ENCODE measurements at places on chromosomes 2 and 18. TPM values are rescaled to one million over a fixed set of nuclear protein-coding genes. Genes with fewer than 3 reads are reported as not detected.

- DNase-seq: no peak
Observed at GRCh38 chr18:57749604-57749970, 53.5 kb downstream of the ATP8B1 start.

- DNase-seq: no peak
Observed at GRCh38 chr2:77520641-77521547, 1.3 kb downstream of the LRRTM4 start.

DNA sequence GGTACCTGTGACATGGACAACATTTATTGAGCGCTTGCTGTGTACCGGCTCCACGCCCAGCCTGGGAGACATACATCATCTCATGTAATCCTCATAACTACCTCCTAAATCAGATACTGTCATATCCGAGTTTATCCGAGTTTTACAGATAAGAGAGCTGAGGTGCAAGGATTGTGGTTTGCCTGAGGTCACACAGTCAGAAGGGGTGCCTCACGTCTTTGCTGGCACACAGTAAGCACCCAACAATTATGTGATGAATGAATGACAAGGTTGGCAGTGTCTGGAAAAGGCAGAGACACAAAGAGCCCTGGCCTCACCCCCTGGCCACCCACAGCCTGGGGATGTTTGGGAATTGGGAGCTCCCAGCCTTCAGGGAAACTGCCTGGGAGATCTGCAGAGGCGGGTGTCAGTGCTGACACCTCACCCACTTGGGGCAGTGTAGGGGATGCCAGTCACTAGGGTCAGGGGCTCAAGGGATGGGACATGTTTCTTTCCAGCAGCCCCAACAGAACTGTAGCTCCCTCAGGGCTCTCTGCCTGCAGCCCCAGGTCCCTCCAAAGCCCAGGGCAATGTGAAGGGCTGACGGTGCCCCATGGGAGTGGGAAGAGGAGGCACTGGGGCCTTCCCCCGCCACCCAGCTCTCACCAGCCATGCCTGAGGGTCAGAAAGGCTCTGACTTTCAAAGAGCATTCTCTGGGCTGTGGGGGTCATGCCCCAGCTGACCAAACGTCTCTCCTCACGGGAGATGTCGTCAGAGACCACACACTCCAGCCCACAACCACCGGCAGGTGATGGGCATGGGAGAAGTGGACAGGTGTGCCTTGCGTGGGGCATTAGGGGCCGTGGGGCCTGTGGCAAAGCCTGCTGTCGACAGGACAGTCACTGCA lies 157.5 kb downstream of the ZFP36L2 start:
- DNase-seq: no peak

Gene MYOM1
- total RNA-seq: 611 TPM

Gene LYG1
- 0.57 TPM for total RNA-seq

DNA sequence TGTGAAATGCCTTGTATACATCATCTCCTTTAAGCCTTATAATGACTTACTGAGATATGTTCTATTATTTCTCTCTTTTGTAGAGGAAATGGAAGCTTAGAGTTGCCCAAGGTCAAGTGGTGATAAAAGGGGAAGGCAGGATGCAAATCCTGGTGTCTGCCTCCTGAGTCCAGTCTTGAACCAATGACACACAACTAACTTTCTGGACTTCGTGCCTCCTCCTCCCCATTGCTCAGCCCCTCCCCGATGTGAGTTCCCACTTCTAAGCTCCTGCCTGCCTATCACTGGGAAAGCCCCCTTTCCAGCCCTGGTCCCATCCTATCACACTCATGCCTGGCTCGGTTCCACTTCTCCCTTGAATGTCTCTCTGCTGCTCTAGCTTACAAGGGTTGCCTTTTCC lies 6.9 kb upstream of the CTIF start:
- DNase-seq: no peak

DNA sequence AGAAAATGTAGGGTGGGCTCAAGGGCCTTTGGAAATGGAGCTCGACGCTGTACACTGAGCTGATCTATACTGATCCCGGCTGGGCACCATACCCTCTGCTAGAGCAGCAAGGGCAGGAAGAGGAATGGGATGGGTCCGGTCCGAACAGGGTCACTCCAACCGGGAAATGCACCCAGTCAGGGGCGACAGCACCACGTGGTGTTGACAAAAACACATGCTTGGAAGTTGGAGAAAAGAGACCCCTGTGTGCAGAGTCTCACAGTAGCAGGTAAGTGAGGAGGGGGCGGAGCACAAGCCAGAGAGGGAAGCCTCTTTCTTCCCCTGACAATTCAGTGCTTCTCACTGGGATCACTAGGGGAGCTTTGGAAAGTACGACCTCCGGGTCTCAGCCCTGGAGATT lies 84.1 kb upstream of the ASB18 start:
- DNase-seq: no peak

Gene CPLX4
- total RNA-seq: not detected

DNA sequence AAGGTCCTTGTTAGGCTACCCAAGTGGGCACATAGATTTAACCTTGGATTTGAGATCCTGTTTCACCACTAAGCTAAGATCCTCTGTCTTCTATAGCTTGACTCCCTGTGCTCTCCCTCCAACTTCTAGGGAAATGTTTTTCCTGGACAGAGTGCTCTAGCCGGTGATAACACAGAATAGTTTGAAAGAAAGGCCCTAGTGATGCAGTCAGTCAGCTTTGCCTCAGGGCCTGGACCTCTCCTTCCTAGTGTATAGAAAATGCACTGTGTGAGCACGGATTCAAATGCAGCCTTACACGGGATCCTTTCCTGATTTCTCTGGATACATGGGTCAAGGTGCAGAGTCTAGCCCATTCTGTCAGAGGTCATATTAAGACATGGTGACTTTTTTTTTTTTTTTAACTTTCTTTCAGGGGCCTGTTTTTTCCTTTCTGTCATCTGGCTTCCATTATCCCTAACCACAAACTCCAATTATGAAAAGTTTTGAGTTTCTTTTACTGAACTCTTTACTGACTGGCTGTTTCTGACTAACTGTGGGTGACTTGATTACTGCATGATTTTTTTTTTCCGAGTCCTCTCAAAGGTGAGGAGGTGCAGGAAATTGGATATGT lies 122.6 kb downstream of the LRP1B start:
- DNase-seq: no peak

DNA sequence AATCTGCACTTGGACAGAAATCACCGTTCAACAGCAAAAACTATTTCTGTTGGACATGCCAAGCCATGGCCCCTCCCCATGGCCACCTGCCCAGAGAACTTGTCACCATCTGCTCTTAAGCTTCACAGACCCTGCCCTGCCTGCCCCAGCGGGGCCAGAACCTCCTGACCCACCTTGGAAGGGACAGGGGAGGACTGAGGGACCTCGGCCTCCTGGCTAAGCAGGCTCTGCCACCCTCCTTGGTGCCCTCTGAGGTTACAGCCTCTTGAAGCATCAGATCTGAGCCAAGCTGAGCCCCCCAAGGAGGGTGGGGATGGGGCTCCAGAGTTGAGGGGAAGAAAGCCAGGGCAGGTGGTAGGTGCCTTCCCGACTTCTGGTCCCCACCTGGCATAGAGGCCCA lies 6.5 kb downstream of the TEX261 start:
- no peak for DNase-seq

GRCh38 chr2:241759067-241759807 lies 17.4 kb upstream of the GAL3ST2 start:
- peak; percentile 13 for DNase-seq

DNA sequence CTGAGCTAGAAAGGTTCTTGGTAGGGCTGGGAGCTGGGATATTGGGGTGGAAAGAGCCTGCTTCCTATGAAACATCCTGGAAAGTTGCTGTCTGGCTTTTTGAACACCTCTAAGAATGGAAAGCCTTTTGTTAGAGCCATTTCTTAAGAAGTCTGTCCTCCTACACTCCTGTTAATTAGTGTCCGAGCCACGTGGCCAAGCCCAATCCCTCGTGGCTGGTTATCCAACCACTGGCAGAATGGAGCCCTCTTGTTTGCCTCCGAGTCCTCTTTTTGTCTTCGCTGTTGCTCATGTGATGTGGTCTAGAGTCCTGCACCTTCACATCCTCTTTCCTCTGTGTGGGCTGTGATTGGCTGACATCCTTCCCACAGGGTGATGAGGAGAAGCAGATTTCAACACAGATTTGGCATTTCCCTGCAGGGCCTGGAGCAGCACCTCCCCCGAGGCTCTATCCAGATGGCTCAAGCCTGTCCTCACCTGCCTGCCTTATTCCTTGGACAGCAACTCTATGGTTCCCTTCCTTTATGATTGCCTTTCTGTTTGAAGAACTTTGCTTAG lies 8.2 kb upstream of the TOGARAM2 start:
- no peak for DNase-seq

GRCh38 chr2:145068509-145068908 lies 548.6 kb upstream of the ZEB2 start:
- no peak for DNase-seq

- DNase-seq: peak; percentile 74
Observed at GRCh38 chr2:217934321-217935131, 68.3 kb downstream of the TNS1 start.

DNA sequence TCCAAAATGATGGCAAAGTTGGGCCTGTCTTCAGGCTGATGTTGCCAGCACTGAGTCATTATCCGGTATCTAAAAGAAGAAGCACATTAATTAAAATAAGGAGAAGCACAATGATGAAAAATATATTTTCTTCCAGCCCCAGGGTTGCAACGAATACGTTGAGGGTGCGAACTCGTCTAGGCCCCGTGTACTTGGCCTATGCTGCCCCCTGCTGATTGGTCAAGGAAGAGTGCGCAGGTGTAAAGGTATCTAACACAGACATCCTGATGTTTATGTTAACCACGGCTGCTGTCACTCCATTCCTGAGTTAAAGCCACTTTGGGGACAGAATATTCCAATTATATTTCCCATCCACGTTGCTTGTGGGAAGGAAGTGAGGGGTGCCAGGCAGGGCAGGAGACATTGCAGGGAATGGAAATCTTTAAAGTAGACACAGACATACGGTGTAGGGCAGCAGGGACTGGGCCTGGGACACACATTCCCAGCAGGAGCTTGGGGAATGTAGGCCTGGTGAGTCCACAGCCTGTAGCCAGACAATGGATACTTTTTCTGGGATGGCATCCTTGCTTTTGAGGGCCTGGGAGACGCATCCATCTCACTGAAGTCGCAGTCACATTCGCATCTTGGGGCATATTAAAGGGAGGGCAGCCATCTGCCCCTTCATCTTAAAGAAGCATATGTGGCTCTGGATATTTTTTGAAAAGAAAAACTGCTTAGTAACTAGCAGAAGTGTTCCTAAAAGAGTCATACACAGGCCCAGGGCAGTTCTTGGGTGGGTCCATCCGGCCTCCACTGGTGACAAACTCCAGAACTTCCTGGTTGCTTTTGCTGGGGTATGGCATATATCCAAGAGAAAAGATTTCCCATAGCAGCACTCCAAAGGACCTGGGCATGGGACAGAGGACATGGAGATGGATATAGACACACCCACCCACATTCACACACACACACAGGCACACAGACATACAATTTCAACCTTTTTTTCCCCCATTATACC lies 81.9 kb downstream of the CLIP4 start:
- no peak for DNase-seq

- no peak for DNase-seq
Observed at GRCh38 chr2:118003396-118003824, 10.5 kb downstream of the CCDC93 start.

Gene TP53I3
- total RNA-seq: 17.2 TPM

- DNase-seq: no peak
Observed at GRCh38 chr18:23498877-23499276, 4.4 kb upstream of the RMC1 start.

DNA sequence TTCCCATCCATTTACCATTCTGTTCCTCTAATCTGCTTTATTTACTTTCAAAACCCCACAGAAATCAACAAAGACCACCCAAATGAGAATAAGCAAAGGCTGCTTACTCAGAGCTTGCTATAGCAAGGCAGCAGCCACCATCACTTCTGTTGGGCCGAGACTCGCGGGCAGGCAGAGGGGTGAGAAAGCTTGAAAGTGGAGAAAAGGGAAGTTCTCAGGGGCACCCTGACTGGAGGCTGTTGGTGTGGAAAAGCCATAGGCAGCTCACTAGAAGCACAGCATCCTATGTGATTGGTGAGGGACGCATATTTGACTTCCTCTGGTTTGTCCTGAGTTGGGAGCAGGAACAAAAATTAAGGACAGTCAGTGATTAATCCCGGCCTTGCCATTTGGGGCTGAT lies 269.7 kb upstream of the THSD7B start:
- no peak for DNase-seq

DNA sequence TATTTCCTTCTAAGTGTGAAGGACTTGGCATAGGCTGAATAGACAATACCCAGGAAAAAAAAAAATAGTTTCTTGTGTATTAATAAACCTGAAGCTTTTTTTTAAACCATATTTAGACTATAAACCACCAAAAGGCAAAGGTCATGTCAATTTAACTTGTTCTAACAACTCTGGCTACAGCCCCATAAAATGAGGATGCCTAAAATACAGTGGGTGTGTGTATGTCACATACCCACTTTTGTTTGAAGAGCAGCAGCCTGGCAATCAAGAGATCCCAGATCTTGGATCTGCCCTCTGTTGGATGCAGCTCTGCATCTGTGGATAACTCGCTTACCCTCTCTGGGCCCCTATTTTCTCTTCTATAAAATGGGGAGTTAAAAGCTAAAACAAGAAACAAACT lies 65.4 kb downstream of the SATB2 start:
- DNase-seq: no peak

Gene MAB21L4
- total RNA-seq: not detected

Gene SP140
- total RNA-seq: 0.32 TPM

DNA sequence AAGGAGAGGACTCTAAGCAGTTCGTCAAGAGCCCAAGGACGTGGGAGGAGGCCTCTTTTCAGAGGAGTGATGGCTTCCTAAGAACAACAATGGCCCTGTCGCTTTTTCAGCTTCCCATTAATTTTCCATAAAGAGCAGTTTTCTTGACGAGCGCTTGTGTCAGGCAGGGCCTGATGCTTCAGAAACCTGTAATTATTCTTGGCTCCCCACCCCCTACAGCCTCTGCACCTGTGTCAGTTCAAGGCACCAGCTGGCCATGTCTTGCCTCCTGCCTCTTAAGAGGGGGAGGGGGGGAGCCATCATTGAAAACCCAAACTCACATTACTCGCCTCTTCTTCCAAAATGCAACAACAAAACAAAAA lies 32.3 kb downstream of the KLF7 start:
- no peak for DNase-seq

DNA sequence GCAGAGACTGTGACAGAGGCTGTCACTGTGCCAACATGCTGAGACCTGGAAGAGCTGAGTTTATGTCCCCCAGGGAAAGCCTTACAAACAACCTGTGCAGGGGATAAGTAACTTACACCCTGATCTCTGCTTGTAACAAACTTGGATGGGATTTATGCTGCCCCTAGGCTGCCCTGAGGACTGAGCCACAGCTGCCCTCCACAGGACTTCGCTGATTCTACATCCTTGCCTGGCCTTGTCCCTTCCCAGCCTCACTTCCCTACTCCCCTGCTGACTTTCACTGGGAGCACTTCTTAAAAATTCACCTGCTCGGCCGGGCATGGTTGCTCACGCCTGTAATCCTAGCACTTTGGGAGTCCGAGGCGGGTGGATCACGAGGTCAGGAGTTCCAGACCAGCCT lies 45.9 kb upstream of the ASAP2 start:
- DNase-seq: no peak

Gene UGT1A10
- total RNA-seq: not detected
